ENCODE measurements at places on chromosomes 11 and 22. TPM values are rescaled to one million over a fixed set of nuclear protein-coding genes. Genes with fewer than 3 reads are reported as not detected.

DNA sequence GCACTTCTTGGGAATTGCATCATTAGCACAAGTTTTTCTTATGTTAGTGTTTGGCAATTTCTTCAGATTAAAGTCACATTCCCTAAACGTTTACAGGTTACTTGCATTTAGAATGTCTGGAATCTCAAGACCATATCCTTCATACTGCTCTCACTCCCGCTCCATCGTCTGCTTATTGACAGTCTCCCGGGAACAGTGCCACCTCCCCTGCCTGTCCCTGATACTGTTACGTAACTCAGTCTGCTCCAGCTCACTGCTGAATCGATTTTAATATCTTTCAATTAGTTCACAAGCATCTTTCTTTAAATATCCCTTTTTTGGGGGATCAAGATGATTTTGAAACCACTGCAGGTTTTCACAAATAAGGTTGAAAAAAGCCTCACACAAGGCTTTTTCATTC is 48.2 kb downstream of the GLYATL2 start:
- no peak overlapping the region for H3K27ac ChIP-seq
- H3K4me3 ChIP-seq = no peak overlapping the region
- no peak for DNase-seq

GRCh38 chr11:8080674-8081590 is at the start of gene TUB:
TSS of gene TUB (plus strand) at chr11:8081211. CDS start at chr11:8081511, 300 bp downstream.
- peak; percentile 28 for DNase-seq
- H3K4me1 ChIP-seq = peaks cover 5% of the 10 kb centered on the region
- peaks cover 48% of the 10 kb centered on the region for H3K27me3 ChIP-seq
- H3K4me3 ChIP-seq = peak within 1 kb of the TSS; percentile 50
- H3K27ac ChIP-seq = no peak within 1 kb of the TSS

DNA sequence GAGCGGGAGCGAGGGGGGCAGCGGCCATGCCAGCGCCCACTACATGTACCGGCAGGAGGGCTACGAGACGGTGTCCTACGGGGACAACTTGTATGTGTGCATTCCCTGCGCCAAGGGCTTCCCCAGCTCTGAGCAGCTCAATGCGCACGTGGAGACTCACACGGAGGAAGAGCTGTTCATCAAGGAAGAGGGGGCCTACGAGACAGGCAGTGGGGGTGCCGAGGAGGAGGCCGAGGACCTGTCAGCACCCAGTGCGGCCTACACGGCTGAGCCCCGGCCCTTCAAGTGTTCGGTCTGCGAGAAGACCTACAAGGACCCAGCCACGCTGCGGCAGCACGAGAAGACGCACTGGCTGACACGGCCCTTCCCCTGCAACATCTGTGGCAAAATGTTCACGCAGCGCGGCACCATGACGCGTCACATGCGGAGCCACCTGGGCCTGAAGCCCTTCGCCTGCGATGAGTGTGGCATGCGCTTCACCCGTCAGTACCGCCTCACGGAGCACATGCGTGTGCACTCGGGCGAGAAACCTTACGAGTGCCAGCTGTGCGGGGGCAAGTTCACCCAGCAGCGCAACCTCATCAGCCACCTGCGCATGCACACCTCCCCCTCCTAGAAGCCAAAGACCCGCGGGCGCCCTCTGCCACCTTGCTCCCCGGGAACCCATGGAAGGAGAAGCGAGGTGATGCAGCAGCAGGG is 20.9 kb upstream of the TMEM191C start:
- peaks cover 3% of the 10 kb centered on the region for H3K36me3 ChIP-seq
- H3K4me1 ChIP-seq = no peaks in the 10 kb centered on the region
- no peak overlapping the region for H3K27ac ChIP-seq
- H3K4me3 ChIP-seq = no peak overlapping the region
- H3K27me3 ChIP-seq = no peaks in the 10 kb centered on the region
- DNase-seq = no peak

- no peak overlapping the region for H3K4me3 ChIP-seq
- no peaks in the 10 kb centered on the region for H3K4me1 ChIP-seq
- H3K27me3 ChIP-seq = peaks cover 12% of the 10 kb centered on the region
- DNase-seq = no peak
- no peaks in the 10 kb centered on the region for H3K36me3 ChIP-seq
Measured at GRCh38 chr11:33933602-33934001, 41.7 kb upstream of the LMO2 start.

GRCh38 chr22:38032681-38033521 is 24.3 kb upstream of the PICK1 start:
- no peaks in the 10 kb centered on the region for H3K36me3 ChIP-seq
- H3K27ac ChIP-seq = no peak overlapping the region
- no peak overlapping the region for H3K4me3 ChIP-seq
- H3K27me3 ChIP-seq = no peaks in the 10 kb centered on the region

The NTM gene
- not detected for total RNA-seq

The RFPL2 gene
- not detected for total RNA-seq

The LIN7C gene
- total RNA-seq = 19.2 TPM

The MS4A12 gene
- total RNA-seq = not detected

DNA sequence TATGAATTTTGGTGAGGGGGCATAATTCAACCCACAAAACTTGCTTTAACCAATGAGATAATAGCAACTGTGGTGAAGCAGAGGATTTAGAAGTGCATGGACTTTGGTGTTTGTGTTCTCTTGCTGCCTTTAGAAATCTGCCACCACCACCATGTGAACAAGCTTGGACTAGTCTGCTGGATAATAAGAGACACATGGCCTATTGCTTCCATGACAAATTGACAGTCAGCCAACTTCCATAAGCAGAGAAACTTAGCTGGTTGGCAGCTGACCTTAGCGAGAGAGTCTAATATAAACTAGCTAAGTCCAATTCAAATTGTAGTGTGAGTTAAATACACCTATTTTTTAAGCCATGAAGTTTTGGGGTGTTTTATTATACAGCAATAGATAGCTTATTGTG is 482.1 kb upstream of the ANO5 start:
- no peaks in the 10 kb centered on the region for H3K36me3 ChIP-seq
- no peaks in the 10 kb centered on the region for H3K27me3 ChIP-seq
- no peak overlapping the region for H3K4me3 ChIP-seq
- H3K27ac ChIP-seq = no peak overlapping the region

- peaks cover 49% of the 10 kb centered on the region for H3K36me3 ChIP-seq
- H3K27me3 ChIP-seq = no peaks in the 10 kb centered on the region
- DNase-seq = no peak
- H3K27ac ChIP-seq = peak overlapping the region; percentile 40
- peaks cover 30% of the 10 kb centered on the region for H3K4me1 ChIP-seq
Measured at GRCh38 chr22:31588970-31589675, 72.9 kb downstream of the PISD start.

DNA sequence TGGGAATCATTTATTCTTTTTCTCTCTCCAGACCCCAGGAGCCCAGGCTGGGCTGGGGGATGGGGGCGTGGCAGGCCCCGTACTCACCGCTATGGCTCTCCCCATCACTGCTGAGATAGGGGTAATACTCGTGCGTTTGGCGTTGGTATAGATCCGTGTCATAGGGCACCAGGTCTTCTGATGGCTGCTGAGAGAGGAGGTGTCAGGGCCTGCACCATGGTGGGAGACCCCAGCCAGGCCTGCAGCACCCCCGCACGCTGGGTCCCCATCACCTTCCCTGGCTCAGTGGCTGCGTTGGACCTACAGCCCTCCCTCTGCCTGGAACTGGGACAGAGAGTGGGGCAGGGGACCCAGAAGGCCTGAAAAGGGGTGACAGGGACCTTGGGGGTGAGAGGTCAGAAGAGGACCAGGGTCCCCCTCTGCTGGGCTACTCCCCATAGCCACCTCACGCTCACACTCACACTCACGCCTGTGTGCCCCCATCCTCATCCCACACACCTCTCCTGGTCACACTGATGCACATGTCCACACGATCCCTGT is 2.7 kb downstream of the SPI1 start:
- H3K27me3 ChIP-seq = no peaks in the 10 kb centered on the region
- peaks cover 11% of the 10 kb centered on the region for H3K4me1 ChIP-seq
- no peak for DNase-seq
- H3K4me3 ChIP-seq = no peak overlapping the region

DNA sequence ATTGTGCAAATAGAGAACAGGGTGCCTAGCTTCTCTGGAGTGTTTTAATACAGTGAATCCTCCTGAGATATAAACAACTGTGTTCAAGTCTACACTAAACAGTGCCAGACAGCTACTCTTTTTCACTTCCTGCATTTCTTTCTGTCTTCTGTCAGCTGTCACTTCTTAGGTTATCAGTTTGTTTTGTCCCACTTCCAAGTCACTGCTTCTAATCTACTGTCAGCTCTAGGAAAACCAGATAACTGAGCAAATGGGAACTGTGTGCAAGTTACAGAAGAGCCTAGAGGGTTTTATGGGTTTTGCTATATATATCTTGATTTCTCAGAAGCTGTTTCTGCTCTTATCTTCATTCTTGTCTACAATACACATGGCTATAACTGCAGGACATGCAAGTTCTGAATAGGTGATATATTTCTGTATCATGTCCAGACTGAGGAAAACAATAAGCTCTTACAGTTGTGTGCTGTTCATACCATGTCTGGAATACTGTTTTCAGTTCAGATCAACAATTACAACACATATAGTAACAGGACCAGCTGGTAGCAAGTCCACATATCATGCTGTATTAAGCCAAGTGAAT is 5.8 kb downstream of the PITPNB start:
- peaks cover 69% of the 10 kb centered on the region for H3K36me3 ChIP-seq
- H3K27me3 ChIP-seq = no peaks in the 10 kb centered on the region
- H3K27ac ChIP-seq = no peak overlapping the region
- no peak for DNase-seq
- no peak overlapping the region for H3K4me3 ChIP-seq

The HSPB2 gene
- not detected for total RNA-seq

DNA sequence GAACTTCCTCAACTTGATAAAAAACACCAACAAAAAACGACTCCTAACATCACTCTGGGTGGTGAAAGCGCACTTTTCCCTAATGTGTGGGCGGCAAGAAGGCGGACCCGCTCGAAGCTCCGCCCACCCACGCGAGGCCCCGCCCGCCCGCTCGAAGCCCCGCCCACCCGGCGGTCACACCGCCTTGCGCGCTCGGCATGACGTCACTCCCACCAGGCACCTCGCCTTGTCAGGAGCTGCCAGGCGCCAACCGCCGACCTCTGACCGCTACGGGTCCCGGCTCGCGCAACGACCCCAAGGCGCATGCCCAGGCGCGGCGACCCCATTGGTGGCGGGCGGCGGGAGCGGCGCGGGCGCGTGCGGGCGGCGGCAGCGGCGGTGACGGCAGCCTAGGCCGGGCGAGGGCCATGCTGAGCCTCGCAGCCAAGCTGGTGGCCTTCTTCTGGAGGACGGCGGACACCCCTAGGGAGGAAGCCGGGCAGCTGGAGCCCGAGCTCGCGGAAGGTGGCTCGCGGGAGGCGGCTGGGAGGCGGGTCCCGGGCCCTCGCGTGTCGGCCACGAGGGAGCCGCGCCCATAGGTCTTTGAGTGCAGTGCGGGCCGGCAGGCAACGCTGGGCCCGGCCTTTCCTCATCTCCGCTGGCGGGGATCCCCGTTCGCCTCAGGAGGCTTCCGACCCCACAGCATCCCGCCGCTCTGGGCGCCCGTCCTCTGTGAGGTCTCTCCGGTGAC is at the start of gene MOV10L1:
Gene MOV10L1 (plus strand): TSS at position 325 of the 730 bp plus-strand sequence. CDS start 83 bp downstream, at position 408.
- H3K4me3 ChIP-seq = no peak within 1 kb of the TSS
- peaks cover 21% of the 10 kb centered on the region for H3K27me3 ChIP-seq
- peaks cover 4% of the 10 kb centered on the region for H3K36me3 ChIP-seq
- peaks cover 10% of the 10 kb centered on the region for H3K4me1 ChIP-seq
- no peak within 1 kb of the TSS for H3K27ac ChIP-seq

DNA sequence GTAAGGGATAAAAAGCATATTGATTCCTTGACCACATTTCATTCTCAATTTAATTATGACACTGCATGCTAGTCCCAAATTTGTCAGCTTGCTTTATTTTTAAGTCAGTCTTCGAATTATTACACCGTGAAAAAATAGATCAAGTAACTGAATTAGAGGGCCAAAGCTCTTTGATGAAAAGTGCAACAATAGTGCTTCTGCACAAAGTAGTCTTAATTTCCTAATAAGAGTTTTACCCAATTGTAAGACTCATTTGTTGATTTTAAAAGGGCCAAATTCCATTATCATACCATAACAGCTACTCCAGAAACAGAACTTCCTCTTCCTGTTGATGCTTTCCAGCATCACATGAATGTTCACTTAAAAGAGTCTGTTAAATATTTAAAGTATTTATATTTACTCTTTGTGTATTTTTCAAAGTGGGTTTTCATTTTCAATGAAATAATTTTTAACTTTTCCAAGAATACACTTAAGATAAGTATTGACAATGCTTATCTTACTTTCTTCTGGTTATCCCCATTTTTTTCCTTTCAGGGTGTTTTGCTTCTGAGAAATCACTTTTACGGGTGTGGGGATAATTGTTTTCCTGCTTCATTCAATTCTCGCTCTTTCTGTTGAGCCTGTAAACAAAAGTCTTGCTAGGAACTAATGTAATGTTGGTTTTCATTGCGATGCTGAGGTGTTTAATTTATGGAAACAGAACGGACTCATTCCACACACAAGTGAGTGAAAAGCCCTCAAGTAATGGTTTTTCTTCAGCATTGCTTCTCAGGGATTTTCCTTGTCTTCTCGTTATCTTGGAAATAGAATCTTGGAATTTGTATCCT is 2.1 kb downstream of the ARHGEF12 start:
- H3K36me3 ChIP-seq = peaks cover 3% of the 10 kb centered on the region
- H3K27me3 ChIP-seq = peaks cover 45% of the 10 kb centered on the region
- no peak overlapping the region for H3K27ac ChIP-seq

DNA sequence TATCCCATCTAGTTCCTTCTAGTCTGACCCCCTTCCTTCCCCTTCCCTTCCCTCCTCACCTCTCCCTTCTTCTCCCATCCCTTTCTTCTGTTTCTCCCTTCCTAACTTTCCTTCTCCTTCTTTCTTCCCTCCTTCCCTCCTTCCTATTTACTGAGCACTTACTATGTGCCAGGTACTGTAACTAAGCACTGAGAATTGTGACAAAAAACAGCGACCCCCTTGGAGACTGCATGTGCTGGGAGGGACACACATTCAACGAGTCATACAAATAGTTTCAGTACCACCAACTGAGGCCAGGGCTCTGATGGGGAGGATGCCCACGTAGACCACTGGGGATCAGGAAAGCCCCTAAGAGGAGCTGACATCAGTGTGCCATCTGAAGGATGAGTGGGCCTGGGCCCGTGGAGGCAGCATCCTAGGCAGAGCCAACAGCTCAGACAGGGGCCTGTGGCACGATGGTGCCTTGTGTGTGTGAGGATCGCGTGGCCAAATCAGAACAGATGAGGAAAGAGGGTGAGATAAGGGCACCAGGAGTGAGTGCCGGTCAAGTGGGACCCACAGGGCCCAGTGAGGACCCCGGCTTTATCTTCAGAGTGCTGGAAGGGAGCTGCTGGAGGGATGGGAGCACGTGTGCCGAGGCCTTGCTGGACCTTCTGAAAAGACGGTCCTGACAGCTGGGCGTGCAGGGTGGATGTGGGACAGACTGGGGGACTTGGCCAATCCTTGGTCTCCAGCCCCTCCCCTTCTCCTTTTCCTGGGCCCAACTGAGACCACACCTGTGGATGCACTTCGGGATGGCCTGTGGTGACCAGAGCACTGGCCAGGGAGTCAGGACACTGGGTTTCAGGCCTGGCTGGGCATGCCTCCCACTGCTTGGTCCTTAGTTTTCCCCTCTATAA is 38.4 kb upstream of the CRYBB3 start:
- peak overlapping the region; percentile 7 for H3K27ac ChIP-seq
- DNase-seq = no peak
- no peaks in the 10 kb centered on the region for H3K27me3 ChIP-seq
- H3K4me3 ChIP-seq = no peak overlapping the region

The TBX10 gene
- total RNA-seq = not detected

The EHF gene
- total RNA-seq = 0.14 TPM

GRCh38 chr11:74935285-74935684 is 13.6 kb downstream of the XRRA1 start:
- no peak overlapping the region for H3K27ac ChIP-seq
- DNase-seq = no peak
- no peak overlapping the region for H3K4me3 ChIP-seq

The KLHL35 gene
- 0.62 TPM for total RNA-seq

Measured in activated CD4-positive, alpha-beta T cell treated with anti-CD3 and anti-CD28 coated beads for 36 hours (primary cell).